ENCODE measurements at places on chromosomes 13 and 19.
A peak's percentile ranks its signal among the peaks of the same experiment; 100 is the strongest.

DNA sequence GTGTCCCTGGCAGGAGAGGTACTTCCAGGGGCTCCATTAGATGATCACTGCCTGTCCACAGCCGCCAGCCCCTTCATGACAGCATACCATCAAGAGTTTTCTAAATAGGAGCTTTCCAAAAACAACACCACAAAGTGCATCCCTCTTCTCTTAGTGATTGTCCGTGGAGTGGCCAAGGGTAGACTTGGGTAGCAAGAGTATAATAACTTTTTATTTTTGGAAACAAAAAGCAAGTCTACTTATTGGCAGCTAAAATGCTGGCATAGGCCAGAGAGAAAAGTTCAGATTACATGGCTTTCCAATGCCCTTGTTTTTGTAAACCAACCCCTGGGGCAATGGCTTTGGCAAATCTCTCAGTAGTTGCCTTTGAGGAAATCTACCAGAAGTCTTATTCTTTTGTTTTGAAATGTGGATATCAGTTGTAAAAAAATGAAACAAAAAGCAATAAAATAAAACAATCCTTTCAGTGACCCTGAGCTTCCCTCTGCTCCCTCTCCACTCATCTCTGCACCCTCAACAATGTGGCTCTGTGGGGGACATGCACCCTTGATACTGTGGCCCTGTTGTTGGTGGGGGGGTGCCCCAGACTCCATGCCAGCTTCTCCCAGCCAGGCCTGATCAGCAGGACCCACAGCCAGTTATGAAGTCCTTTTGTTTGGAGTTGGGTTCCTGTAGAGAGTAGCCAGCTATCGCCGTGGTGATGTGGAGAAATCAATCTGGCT lies 294.1 kb downstream of the DLEU7 start:
- DNase-seq, result no peak

- DNase-seq, result no peak
Observed at GRCh38 chr19:38162094-38162493, 61.9 kb downstream of the DPF1 start.

GRCh38 chr19:18281082-18282020 lies at the start of gene JUND:
Gene JUND, minus strand, starts transcription at chr19:18281622. Its CDS starts 138 bp downstream, at chr19:18281484.
- peak; percentile 96 for DNase-seq

DNA sequence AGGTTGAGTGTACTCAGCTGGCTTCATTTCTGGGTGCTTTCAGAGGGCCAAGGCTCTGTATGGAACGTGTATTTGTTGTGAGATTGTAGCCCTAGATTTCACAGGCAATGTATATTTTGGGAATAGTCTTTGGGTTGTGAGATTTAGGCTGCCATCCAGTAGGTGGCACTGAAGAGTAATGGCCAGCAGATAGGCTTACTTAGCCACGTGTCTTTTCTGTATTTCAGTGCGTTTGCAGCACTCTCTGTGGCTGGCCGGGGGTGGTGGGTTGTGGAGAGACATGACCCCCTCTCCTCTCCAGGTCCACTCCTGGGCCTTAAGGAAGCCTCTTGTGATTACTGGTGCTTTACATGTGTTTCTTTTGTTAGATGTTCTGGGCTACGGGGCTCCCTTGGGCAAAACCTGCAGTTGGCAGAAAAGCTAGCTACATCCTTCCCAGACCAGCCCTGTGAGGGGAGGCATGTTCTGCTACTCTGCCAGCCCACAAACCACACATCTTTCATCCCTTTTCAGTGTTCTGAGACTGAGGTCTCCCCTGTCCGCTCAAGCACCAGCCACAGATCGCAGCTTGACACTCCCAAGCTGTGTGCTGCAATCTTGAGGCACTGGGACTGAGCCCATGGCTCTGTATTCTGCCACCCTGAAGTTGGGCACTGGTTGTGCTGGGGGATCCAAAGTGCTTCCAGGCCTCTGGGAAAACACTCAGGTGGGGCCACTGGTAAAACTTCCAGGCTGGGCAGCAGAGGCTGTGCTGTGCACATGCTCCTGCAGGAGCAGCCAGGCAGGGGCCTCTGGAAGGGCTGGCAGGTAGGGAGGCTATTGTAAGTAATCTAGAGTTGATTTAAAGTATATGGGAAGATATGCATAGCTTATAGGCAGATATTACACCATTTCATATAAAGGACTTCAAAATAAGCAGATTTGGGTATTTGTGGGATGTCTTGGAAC lies 1096.8 kb upstream of the PCDH20 start:
- DNase-seq, result no peak

DNA sequence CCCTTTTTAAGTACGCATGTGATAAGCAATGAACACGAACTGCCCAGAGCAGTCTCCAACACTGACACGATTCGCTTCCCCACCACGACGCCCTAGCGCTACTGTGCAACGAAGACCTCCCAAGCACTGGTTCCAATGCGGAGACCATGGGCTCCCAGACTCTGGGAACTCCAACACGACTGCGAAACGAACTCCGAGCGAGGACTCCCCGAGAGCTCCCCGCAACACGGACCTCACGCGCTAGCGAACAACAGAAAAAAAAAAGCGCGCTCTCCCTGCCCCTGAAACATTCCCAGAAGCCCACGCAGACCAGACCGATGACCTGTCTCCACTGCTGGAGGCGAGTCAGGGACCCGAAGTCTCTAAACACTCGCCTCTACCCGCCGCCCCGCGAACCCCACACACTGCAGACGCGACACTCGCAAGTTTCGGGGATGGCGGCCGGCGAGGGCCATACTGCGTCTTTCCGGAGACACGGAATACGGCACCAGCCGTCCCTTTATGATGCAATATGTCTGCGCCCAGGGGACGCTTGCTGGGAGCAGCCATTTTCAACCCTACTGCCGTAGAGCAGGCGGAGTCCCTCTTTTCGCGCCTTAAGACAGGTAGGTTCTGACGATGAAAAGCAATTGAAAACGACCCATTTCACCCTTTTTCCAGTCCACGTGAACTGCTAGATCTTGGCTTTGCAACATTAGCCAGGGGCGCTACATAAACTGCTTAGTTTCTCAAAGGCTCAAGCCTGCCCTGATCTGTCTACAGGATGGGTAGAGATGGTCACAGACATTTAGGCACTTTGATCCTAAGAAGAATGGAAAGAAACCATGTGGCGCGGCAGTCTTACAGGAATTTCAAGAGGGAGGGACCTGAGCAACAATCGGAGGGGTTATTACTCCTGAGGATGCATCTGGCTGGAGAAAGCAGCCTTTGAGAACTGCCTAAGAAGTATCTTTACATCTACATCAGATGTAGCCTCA lies at the start of gene ZNF577:
Gene ZNF577, minus strand, starts transcription at position 430 of the 977 bp plus-strand sequence. CDS start 7,569 bp downstream, outside the sequence.
- DNase-seq, result peak; percentile 29

DNA sequence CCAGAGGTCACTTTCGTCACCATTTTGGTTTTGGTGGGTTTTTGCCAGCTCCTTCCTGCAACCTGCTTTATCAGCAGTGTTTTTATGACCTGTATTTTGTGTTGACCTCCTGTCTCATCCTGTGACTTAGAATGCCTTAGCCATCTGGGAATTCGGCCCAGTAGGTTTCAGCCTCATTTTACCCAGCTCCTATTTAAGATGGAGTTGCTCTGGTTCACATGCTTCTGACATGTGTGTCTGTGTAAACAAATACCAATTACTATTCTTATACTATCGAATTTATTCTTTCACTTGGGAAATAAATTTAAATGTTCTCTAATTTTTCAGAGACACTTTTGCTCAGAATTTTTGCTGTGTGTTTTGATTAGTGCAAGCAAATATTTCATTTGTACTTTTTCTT lies 1370.3 kb upstream of the MIR17HG start:
- no peak for DNase-seq

GRCh38 chr13:32887617-32888016 lies 128.6 kb upstream of the KL start:
- DNase-seq, result no peak

DNA sequence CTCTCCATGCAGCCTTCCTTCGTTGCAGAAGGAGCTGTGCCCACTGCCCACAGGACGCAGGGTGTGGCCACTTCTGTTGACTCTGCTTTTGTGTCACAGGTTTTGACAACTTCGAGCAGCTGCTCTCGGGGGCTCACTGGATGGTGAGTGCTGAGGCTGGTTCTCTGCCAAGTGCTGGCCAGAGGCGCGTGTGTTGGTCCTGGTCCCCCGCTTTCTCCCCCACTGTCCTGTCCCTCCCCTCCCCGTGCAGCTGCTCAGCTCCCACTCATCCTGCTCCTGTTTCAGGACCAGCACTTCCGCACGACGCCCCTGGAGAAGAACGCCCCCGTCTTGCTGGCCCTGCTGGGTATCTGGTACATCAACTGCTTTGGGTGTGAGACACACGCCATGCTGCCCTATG lies 10.6 kb upstream of the PDCD2L start:
- DNase-seq, result no peak

DNA sequence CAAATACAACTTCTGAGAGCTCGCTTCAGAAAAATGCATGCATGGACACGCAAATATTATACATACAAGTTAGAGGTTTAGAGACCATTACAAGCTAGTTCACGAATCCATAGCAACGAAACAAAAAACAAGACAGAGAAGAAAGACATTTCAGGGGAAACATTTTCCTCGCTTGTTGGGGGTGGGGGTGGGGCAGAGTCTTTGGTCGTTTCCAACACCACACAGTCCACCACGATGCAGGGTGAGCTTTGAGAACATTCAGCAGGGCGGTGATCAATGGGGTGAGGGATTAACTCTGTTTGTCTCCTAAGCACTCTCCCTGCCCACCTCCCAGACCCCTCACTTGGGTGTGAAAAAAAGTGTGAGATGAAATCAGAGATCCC lies 651 bp downstream of the OXGR1 start:
- DNase-seq, result no peak

- DNase-seq, result no peak
Observed at GRCh38 chr19:17915940-17916593, 16.7 kb upstream of the CCDC124 start.

DNA sequence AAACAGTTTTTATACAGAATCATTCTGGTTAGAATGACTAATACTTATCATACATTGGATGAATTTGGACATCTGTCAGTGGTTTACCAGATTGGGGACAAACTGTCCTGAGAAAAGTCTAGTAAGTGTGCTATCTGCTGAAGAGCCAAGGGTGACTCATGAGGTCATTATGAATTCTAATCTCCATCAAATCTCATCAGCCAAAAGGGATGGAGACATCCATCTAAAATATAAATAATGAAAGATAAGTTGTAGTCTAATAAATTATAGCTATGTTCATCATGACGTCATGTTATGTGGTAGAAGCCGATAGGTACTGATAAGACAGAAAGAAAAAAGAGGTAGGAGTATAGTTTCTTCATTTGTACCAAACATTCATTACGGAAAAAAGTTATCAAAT lies 804.4 kb downstream of the PCDH9 start:
- no peak for DNase-seq

DNA sequence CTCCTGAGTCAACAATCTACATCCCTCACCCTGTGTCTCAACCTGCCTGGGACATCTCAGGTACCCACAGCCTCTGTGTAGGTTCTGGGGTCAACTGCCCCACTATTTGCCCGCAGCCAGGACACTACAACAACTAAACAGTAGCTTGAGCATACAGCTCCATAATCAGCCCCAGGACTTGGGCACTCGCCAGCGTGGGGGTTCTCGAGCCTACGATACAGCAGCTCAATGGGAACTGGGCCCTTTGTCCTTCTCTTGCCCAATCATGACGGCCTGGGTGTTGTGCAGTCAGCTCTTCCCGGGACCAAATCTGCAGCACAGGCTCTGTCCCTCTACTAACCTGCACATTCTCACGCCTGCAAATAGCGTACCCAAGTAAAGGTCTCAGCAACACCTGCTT lies 1.3 kb downstream of the ZNF180 start:
- no peak for DNase-seq

- no peak for DNase-seq
Observed at GRCh38 chr13:25761041-25761440, 290.8 kb downstream of the SHISA2 start.

GRCh38 chr19:18072335-18072734 lies 14.4 kb downstream of the IL12RB1 start:
- DNase-seq, result no peak

GRCh38 chr13:46647512-46648065 lies 94.6 kb downstream of the LRCH1 start:
- DNase-seq, result no peak

- no peak for DNase-seq
Observed at GRCh38 chr13:49374585-49375290, 69.1 kb downstream of the CAB39L start.

- DNase-seq, result no peak
Observed at GRCh38 chr13:67964986-67965385, 734.9 kb upstream of the PCDH9 start.

DNA sequence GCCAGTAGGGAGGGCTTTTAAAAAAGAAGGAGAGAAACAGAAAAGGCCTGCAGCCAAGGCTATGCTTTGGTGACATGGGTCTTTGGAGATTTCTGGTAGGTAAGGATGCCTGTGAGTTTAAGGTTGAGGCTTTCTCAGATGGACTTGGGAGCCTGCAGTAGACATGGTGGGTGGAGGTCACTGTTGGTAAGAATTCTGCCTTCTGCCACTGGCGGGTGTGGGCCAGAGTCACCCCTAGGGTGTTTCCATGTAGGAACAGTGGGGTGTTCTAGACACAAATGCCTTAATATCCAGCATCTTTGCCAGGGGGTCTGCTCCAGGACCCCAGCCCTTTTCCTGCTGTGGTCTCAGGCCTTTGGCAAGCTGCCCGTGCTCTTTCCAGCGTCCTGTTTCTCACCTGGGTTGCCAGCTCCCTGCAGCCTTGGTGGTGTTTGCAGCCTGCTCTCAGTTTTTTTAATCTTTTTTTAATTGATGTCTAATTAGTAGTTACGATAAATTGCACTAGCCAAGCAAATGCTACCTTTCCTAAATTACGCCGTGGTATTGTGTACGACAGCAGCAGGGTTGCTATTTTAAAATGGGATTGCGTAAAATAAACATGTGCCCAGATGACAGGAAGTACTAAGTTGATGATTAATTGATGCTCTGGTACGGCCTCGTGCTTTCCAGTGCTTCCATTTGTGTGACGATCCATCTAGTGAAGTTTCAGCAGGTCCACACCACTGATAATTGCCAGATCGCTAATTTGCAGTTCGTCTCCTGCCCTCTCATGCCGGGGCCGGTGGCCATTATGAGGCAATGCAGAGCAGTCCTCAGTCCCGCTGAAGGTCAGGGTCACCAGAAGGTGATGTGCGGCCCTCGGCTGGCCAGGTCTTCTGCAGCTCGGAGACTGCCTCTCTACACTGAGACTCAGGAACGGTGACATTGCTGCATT lies 35.3 kb upstream of the NPAS1 start:
- DNase-seq, result no peak

GRCh38 chr19:45938733-45939319 lies 24.2 kb upstream of the NANOS2 start:
- DNase-seq, result no peak

DNA sequence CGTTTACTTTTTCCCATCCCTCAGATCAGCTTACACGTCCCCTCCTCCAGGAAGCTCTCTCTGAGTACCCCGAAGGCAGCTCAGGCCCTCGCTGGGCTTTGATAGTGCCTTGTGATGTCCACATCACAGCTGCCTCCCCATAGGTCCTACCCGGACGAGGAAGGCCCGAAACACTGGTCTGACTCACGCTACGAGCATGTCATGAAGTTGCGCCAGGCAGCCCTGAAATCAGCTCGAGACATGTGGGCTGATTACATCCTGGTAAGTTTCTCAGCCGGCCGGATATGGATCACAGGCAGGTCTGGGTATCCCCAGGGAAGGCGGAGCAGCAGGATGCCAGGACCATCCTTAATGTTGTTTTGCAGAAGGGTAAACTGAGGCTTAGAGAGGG lies 4.8 kb downstream of the COLGALT1 start:
- DNase-seq, result no peak

GRCh38 chr13:27960362-27961226 lies 8.5 kb downstream of the CDX2 start:
- no peak for DNase-seq
